Pulmonary artery endothelial cell (primary cell): ENCODE measurements at places on chromosomes 7 and 10. TPM values are rescaled to one million over a fixed set of nuclear protein-coding genes. Genes with fewer than 3 reads are reported as not detected.

GBX1 gene
- total RNA-seq = not detected in 2 replicates

NPFFR1 gene
- total RNA-seq = not detected in 2 replicates

MCM10 gene
- 11.5 and 23.9 TPM in 2 replicates for total RNA-seq

ASZ1 gene
- not detected in 2 replicates for total RNA-seq

SEMA3C gene
- 5.5 and 14.9 TPM in 2 replicates for total RNA-seq

SPRN gene
- not detected in 2 replicates for total RNA-seq
